ENCODE measurements at places on chromosomes 7 and 10.

GRCh38 chr10:6008497-6009142 is 31.3 kb upstream of the IL15RA start:
- no peak for DNase-seq

DNA sequence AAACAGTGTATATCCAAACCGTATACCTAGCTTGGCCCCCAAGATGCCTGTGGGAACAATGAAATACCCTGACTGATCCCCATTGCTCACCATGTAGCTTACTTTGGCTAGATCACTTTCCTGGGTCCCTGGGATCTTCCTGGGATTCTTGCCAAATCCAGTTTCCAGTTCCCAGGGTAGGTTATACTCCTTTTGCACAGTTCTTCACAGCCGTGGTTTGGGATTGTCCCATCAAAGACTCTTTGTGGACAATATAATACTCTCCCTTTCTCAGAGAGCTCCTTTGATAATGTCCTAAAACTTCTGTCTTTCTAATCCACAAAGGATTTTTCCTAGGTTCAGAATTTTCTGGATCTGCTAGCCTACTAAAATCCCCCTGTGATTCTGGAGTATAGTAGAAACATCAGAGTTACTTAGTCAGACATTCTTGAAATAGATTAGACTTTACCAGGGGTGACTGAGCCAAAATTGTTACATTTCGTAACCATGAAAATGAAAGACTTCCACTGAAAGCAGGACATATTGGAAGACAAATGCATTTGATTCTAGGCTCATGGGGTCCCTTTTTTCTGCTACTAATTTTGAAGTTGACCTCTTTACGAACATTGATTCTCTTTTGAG is 388.3 kb upstream of the ETV1 start:
- peak; percentile 25 for DNase-seq

DNA sequence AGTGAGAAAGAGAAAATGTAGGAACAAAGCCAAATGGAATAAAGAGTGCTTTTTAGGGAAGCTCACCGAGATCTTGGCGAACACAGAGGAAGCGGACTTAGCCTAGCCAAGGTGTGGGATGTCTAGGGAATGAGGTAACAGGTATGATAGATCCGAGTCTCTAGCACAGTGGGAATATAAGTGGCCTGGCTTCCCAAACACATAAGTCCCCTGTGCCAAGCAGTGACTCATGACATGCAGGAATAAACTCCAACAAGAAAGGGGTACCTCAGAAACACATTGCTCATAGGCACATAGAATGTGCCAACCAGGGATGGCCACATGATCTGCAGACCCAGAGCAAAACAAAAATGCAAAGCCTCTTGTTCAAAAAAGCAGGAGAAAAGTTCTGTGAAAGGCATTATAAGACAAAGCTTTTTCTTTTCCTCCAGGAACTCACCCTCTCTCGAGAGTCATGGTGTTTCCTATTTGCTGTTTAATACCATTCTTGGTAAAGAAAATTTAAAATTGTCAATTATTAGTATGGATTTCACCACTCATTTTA is 542.5 kb downstream of the GATA3 start:
- no peak for DNase-seq

GRCh38 chr10:122350893-122351292 is 23.6 kb upstream of the PLEKHA1 start:
- no peak for DNase-seq

- peak; percentile 40 for DNase-seq
Observed at GRCh38 chr10:10327934-10328333, 689.7 kb upstream of the CELF2 start.
